HCEC 1CT (cell line): ENCODE measurements at places on chromosomes 16 and 17.

GRCh38 chr17:32103476-32104113 lies 38.7 kb upstream of the RHOT1 start:
- no peak for DNase-seq

DNA sequence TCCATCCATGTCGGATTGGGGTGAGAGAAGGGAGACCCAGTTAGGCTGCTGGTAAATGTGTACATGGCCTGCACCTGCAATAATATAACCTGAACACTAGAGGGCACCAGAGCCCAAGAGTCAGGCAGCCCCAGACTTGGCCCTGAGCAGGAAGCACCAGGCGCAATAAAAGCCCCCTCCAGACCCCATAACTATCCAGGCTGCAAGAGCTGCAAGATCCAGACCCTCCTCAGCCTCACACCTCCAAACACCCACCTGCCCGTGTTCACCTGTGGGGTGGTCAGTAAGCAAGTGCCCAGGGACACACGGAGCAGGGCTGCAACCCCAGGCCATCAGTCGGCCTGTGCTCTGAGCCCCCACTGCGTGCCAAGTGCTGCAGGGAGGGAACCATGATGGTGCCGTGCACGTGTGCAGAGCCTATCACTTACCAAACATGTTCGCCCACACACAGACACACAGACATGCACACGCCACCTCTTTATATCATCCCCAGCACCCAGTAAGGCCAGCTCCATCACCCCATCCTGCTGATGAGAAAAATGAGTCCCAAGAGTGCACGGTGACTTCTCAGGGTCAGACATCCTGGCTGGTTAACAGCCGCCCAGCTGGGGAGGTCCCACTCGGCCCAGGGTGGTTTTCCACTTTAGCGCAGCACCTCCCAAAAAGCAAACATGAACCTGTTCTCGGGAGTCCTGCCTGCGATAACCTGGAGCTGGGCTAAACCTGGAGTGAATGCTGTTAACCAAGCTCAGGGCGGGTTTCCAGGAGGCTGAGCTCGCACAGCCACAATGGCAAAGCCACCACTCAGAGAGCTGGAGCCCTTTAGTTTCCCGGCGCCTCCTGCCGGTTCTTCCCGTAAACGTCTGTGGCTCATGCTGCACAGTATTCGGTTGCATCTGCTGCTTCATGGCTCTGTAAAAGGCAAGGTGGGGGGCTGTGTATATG lies 439.8 kb downstream of the SOX9 start:
- DNase-seq, result peak; percentile 29

DNA sequence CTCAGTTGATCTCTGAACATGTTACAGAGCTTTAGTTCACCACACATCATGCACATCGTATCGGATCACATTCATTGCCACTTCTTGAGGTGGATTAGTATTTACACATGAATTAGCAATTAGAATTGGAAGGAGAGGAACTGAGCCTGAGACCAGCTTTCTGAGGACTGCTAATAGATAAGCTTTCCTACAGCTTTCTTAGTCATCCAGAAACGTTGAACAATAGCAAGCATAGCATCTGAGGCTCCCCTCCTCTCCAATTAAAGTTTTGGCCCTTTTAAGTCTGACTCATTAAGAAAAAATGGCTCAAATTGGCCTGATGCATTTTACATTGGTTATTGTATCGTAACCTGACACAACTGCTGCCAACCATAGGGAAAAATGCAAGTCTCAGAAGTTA lies 1130.4 kb downstream of the CDH8 start:
- DNase-seq, result no peak

GRCh38 chr17:80990921-80991644 lies 558 bp upstream of the CHMP6 start:
- no peak for DNase-seq

DNA sequence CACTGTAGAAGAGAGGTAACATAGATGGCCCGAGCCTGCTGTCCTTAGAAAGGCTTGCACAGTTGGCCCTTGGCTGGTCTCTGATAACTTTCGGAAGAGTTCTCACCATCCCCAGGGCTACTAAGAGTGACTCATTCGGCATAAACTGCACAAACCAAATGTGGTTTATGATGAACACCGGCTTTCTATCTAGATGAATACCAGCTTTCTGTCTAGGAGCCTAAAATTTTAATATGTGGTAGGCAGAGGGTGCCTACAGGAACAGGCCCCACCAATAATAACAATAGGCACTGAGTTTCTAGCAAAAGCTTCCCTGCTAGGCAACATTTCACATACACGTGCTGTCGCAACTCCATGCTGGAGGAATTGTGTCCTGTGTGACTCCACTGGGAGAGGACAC lies 15.4 kb downstream of the CNOT1 start:
- peak; percentile 81 for DNase-seq

- DNase-seq, result no peak
Observed at GRCh38 chr16:675884-676564, 553 bp downstream of the RHBDL1 start.

- DNase-seq, result no peak
Observed at GRCh38 chr17:43745541-43745940, 13.1 kb downstream of the SOST start.
